ENCODE measurements at places on chromosomes 6 and 20.

DNA sequence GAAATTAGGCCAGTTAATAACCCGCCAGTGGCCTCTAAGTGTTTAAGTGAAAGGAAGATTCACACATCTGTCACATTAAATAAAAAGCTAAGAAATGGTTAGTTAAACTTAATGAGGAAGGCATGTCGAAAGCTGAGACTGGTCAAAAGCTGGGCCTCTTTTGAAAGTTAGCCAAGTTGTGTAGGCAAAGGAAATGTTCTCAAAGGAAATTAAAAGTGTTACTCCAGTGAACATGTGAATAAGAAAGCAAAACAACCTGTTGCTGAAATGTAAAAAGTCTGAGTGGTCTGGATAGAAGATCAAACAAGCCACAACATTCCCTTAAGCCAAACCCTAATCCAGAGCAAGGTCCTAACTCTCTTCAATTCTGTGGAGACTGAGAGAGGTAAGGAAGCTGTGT lies 10.9 kb upstream of the MTRF1L start:
- no peak for DNase-seq

DNA sequence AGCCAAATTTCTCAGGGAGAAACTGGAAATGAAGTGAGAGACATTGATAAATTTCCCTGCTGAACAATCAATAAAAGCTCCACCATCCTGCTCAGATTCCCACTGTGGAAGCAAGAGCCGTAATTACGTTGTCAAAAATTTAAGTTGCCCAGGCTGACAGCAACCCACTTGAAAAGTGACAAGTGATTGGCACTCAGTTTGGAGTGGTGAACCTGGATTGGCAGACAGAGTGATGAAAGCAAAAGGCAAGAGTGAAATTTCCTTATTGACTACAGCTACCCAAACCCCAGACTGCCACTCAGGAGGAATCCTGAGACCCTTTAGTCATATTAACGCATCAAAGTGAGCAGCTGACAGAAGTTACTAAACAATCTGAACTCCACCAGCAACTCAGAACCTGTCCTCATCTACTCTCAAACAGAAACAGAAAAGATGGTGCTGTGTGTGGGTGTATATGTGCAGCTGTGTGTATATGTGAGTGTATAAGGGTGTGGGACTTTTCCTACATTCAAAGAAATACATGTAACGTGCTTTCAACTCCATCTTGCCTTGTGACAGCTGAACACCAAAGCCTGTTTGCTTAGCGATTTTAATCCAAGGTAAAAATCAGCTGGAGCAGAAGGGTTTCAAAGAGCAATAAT lies 157.4 kb downstream of the PKHD1 start:
- DNase-seq: no peak

DNA sequence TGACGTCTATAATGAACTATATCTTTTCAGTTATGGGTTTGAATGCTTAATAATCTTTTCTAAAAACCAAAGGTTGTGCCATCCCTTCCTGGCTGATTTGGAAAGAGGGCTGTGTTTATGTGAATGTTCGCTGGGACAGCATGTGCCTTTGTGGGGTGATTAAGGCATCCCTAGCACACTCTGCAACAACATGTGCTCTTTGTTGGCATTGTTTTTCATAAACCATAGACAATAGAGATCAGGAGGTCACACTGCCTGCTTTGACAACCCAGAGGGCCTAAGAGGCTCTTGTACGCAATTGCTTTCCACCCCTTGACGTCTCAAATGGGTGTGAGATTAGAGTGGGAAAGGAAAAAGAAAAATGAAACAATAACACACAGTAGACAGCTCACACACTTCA lies 116.0 kb downstream of the LRRC1 start:
- no peak for DNase-seq

GRCh38 chr20:52805843-52806242 lies 166.3 kb upstream of the TSHZ2 start:
- no peak for DNase-seq

DNA sequence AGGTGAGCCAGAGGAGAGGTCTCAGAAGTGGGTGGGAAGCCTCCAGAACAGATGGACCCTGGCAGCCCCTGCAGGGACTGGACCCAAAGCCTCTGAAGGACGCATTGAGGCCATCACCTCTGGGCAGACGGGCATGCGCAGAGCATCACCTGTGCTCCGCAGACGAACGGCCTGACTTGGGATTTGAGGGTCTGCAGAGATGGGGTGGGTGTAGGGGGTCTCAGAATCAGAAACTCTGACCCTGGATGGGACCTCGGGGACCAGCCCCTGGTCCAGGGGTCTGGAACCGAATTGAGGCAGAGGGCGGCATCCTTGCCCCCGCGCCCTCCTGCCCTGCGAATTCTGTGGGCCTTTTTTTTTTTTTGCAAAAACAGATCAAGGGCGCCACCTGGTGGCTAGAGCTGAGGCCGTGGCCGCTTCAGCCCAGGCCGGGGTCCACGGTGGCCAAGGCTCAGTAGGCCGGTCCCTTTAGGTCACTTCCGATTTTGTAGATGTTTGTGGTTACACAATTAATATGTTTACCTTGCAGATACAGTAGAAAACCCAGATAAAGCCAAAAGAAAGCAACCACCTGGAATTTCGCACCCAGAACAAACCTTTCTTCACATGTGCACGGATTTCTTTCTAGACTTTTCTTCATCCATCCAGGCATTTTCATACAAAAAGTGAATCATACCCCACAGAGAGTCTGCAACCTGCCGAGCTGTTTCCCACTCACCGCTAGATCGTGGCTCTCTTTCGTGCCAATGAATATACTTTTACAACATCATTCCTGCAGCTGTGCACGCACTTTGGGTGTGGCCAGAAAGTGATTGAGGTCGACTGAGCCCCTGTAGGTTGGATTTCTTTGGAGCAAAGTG lies 25.9 kb downstream of the ZBP1 start:
- no peak for DNase-seq

GRCh38 chr6:164720-165119 lies 127.6 kb upstream of the DUSP22 start:
- no peak for DNase-seq
